ENCODE measurements at places on chromosomes 11 and 22.

- DNase-seq, result peak; percentile 66
Measured at GRCh38 chr22:46057246-46058090, 80.5 kb upstream of the WNT7B start.

DNA sequence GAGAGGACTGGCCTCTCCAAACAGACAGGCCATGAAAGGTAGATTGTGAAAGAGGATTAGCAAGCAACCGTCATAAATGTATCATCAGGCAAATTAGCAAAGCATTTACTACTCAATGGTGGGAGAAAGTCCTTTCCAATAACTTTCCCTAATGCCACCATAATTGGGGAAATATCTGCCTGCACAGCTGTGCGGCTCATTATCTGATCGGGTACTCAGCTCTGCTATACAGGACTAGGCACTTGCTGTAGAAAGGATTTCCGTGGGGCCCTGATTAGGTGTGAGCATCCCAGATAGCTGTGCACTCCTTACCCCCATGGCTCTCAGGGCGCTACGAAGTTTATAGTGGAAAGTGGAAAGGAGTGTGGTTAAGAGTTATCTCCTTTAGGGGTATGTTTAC lies 309.7 kb upstream of the PLET1 start:
- no peak for DNase-seq

GRCh38 chr11:84224042-84224441 lies 937.9 kb upstream of the CCDC90B start:
- DNase-seq, result no peak

DNA sequence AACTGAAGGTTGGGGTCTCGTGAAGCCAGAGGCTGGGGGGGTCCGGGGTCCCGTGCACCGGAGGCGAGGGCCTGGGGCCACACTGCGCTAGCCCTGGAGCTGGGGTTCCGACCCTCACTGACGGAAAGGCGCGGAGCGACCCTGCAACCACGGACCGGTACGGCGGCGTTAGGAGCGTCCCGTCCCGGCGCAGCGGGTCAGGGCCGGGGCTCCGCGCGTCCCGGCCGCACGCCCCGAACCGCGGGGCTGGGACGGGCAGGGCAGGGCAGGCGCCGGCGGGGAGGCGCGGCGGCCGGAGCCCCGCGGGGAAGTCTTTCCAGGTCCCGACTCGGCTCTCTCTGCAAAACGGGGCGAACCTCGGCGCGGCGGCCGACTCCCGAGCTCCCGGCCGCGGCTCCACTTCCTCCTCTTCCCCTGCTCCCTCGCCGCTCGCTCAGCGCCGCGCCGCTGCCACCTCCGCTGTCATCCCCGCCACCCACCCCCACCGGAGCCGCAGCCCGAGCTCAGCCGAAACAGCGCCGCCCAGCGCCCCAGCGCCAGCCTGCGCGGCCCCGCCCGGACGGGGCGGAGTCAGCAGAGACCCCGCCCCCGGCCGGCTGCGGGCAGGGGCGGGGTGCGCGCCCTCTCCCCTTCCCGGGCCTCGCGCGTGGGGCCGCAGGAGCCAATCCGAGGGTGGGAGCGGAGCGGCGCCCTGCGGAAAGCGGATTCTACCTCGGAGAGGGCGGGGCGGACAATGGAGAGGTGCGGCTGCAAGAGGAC lies at the start of gene GDPD5:
TSS of gene GDPD5 (minus strand) at position 509 of the 759 bp plus-strand sequence. CDS start 48,206 bp downstream, outside the sequence.
- DNase-seq, result peak; percentile 78

DNA sequence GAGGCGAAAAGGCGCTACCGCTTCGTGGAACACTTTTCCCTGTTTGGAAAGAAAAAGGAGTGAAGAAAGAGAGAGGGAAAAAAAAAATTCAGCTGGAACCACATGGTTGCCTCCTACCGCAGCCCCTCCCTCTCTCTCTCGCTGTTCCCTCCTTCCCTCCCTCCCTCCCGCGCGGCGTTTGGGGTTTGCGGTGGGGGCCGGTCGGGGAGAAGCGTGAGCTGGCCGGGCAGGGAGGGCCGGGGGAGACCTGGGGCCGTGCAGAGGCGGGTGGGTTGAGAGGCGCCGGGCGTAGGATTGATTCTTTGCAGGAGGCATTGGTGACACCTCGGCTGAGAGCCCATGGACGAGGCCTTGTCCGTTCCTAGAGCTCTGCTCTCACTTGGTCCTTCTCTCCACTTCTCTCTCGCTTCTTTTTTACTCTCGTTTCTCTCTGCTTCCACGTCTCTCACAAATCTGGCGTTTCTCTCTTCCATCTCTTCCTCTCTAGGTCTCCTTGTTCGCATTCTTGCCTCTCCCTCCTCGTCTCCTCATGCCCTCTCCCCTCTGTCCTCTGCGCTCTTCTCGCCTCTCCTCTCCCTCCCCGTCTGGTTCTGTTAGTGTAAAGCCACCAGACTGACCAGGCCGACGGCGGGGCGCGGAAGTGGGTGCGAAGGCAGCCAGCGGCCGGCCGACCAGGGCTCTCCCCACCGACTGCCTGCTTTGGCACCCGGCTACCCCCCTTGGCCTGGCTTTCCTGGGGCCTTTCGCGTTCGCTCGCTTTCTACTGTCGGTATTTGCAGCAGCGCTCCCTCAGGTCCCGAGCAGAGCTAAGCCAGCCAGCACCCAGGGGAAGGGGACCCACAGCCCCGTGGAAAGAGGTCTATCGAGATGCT lies at the start of gene CLMP:
TSS of gene CLMP (minus strand) at position 61 of the 872 bp plus-strand sequence. CDS start 308 bp downstream, outside the sequence.
- DNase-seq, result no peak

GRCh38 chr11:1757861-1758610 lies 5.7 kb downstream of the CTSD start:
- no peak for DNase-seq

DNA sequence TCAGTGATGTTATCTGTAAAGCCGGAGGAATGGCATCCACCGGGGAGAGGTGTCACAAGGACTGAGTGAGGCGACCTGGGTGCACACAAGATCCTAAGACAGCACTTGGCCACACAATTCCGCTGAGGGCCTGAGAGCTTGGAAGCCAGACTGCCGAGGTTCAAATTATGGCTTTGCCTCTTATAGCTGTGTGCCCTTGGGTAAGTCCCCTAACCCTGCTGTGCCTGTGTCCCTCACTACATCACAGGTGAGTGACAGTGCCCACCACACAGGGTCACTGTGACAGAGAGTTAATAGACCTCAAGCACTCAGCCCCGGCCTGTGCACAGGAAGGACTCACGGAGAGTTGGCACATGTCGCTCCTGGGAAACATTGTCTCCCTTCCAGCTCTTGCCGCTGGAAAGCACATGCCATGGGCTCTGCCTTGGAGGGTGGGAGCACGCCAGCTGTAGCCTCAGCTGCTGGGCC lies 592 bp downstream of the RHOD start:
- DNase-seq, result no peak

DNA sequence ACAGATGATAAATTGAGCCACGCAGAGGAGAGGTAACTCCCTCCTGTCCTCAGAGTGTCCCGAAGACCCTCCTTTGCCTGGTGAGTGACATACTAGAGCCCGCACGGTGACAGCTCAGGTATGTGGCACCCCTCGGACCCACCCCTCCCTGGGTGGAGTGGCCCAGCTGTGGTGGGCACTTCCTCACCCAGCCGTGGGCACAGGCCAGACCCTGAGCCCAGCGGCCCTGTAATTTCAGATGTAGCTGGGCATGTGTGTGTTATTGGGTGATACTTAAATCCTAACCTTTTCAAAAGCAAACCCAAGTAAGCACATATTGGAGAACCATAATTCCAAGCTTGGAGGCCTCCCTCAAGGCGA lies 93.2 kb downstream of the WNT7B start:
- DNase-seq, result no peak

DNA sequence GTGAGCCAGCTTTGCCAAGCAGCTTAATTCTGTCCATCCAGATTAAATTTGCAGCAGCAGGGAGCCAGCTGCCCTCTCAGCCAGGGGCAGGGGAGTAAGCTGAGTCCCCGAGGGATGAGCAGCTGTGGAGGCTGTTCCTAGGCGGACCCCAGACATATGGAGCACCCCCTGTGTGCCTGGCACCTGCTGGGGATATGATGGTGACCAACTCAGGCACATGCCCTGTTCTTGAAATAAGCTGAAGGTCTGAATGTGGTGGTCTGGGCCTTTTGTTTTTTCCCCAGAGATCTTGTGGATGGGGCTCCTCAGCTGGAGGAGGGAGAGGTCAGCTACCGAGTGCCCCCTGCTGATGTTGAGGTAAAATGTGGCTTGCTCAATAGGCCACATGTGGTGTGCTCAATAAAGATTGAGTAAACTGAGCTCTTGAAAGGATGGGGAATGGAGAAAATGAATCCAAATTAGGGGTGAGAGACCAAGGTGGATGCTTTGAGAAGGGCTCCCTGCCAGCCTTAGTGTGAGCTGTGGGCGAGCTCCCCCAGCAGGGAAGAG lies 103.3 kb upstream of the NNMT start:
- no peak for DNase-seq
